ENCODE measurements at places on chromosomes 1 and 21.

DNA sequence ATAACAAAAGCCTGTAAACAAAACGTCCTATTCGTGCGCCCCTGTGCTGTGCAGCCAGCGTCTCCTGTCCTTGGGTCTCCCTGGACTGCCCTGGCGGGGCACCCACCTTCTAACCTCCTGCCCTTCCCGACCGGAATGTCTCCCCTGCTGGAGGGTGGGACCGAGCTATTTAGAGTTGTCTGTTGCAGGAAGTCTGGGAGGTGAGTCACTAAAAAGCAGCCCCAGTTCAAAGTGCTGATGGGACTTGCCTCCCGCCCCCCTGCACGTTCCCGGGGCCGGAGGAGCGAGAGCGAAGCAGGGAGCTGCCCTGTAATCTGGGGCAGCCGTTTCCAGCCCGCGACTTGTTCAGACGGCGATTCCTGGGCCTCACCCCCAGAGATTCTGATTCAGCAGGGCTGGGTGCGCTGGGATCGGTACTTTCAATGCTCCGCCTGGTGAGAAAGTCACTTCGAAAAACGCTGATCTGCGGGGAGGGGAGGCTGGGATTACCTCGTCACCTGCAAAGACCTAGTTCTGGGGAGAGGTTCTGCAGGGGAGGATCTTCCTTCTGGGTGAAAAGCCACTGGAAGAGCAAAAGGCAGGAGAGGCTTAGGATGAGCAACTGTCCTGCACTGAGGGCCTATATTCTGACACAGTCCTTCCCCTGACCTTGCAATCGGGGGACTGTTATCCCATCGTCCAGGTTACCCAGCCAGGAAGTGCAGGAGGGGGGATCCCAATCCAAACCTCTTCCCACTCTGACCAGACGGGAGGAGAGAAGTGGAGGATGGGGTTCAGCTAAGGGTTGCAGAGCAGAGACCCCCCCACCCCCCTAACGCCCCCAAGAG, 1.2 kb upstream of the DHRS3 start:
- peak; percentile 86 for DNase-seq

DNA sequence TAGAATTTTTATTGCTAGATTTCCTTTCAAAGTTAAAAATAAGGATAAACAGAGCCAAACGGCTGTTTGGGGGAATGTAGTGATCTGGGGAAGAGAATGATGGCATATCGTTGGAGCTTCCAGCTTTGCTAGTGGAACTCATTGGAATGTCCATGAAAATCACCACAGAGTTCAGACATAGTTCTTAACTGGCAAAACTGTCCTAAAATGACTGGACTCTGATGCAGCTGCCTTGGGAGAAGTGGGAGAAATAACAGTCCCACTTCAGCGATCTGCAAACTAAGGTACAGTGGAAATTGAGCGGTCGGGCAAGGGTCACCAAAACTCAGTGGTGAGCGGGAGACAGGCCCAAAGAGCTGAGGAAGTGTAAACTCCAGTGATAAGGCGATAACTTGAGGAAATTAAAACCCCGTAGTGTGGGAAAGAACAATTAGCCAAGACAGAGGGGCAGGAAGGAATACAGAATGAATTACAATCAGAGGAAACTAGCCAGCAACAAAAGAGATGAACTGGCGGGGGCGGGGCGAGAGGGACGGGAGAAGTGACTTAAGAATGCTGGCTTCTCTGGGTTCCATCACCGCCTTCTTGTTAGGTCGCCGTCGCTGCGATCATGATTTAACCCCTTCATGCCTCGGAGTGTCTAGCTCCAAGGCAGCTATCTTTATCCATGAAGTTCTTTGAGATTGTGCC, 89.8 kb upstream of the ARHGAP29 start:
- DNase-seq = peak; percentile 72

DNA sequence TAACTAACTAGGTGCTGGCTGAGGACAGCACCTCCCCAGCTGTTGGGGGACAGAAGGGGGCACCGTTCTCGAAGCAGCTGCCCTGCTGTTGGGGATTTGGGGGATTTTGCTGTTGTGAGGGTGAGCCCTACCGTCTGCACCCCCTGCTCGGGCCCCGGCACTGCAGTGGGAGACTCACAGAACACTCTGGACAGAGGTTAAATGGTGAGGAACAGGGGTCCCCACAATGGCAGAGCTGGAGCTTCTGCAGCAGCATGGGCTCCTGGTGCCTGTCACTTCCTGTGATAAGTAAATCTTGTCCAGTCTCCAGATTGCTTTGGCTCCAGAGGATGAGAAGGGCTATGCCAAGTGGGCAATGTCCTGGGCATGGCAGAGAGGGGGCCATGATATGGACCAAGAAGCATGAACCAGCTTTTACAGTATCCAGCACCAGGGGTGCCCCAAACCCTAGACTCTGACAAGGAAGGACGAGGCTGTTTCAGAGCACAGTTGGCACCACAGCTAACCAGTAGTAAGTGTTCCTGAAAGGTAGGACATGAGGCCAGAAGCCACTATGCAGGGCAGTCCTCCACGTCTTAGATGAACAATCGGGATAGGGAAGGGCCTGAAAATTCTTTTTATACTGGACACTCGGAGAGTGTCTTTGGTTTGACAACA, 365.1 kb upstream of the VAMP3 start:
- DNase-seq = no peak

DNA sequence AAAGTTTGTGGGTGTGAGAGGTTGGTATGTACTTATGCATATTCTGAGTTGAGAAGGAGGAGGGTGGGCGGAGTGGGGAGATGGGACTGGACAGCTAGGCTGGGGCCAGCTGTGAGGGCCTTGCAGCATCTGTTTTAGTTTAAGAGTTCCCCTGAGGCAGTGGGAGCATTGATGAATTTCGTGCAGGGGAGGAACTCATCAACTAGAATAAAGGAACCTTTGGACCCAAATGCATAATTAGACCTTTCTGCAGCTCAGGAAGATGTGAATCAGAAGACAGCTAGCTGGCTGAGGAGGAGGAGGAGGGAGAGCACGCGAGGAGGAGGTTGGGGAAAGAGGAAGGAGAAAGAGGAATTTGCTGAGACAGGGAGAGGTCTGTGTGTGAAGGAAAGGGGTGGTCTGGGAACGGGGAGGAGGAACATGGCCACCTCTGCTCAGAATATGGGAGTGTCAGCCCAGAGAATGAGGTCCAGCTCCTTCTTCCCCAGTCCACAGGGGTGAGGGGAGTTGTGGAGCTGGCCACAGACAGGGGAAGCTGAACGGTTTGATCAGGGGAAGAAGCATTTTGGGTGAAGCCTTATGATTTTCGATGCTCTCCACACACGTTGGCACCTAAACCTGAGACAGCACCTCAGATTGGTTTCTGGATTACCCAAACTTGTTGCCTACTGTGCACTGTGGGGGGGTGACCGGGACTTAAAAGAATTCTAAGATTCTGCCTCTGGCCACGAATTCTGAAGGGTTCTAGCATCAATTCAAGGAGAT, 27.7 kb downstream of the MYOG start:
- DNase-seq = no peak

GRCh38 chr1:174052621-174053020, 30.5 kb upstream of the RC3H1 start:
- no peak for DNase-seq

DNA sequence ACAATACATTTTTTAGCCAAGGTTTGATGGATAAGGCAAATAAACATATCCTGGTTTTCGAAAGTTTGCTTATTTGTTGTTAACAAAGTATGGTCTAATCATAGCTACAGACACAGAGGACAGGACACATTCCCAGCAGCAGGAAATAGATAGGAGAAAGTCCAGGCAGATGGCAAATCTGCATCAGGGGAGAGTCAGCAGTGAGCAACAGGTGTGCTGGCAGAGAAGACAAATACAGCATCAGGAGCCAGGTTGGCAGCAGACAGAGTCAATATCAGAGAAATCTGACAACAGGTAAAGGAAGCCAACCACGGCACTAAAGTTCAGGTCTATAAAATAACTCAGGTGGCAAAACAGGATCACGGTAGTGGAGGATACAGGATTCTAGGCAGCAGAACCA, 210.7 kb upstream of the PTBP2 start:
- no peak for DNase-seq

DNA sequence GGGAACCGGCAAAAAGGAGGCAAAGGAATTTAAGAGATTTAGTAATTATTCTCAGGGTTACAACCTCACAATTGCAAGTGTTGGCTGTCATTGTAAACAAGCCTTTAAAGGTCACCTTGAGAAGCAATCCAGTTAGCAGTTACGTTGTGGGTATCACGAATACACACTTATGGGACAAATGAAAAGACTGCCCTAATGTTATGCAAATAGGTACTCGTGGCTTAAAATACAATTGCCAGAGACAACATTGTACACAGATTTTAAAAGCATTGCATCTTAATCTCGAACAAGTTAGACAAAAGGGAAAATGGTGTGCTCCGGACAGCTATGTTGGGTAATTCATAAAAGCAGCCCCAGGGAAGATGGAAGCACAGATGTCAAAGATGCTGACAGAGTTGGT, 120.5 kb upstream of the ZC3H12A start:
- DNase-seq = no peak

Data from astrocyte (in vitro differentiated cells and primary cell).